ENCODE measurements at places on chromosomes 4 and X. TPM values are rescaled to one million over a fixed set of nuclear protein-coding genes. Genes with fewer than 3 reads are reported as not detected.

Gene MAGEA9B
- total RNA-seq: not detected

Gene APOOL
- 14.0 TPM for total RNA-seq

Gene IL2
- total RNA-seq: not detected

Gene COX7B
- 495 TPM for total RNA-seq

Gene TASL
- total RNA-seq: not detected

Gene AREG
- 0.29 TPM for total RNA-seq

Gene CENPI
- 5.3 TPM for total RNA-seq

Gene TCEANC
- total RNA-seq: 3.3 TPM

Gene IQCM
- not detected for total RNA-seq

Gene CT47A1
- not detected for total RNA-seq

Gene FAM47A
- not detected for total RNA-seq

Gene MANBA
- total RNA-seq: 56.6 TPM

Gene PCDH18
- total RNA-seq: 382 TPM

Gene GRXCR1
- not detected for total RNA-seq

Gene NDNF
- 0.50 TPM for total RNA-seq

Gene PHEX
- 2.8 TPM for total RNA-seq

Gene AMTN
- not detected for total RNA-seq

Gene SULT1E1
- not detected for total RNA-seq

Gene TXK
- total RNA-seq: 0.17 TPM

Gene CACNA1F
- under 0.01 TPM for total RNA-seq

Gene KCND1
- 1.9 TPM for total RNA-seq

Gene KLHL13
- 28.5 TPM for total RNA-seq

Gene CENPVL2
- total RNA-seq: not detected

Gene MAGEA10
- total RNA-seq: not detected

Gene PGAM4
- total RNA-seq: not detected

Gene APOO
- 7.1 TPM for total RNA-seq

Gene P2RY4
- total RNA-seq: 0.44 TPM

Gene MAGEB10
- total RNA-seq: 0.17 TPM

Gene KDR
- under 0.01 TPM for total RNA-seq

Gene DAPP1
- total RNA-seq: not detected

Gene SPANXN4
- not detected for total RNA-seq

Gene UNC5C
- 2.5 TPM for total RNA-seq

Gene TCEAL7
- 43.7 TPM for total RNA-seq

Gene MUC7
- total RNA-seq: not detected

Gene CXCR3
- not detected for total RNA-seq

Gene VCX3B
- total RNA-seq: not detected

Gene CCDC160
- total RNA-seq: 0.15 TPM
